Activated CD4-positive, alpha-beta T cell treated with anti-CD3 and anti-CD28 coated beads, Interleukin-2, amount 50 U/mL, for 48 hours (primary cell): ENCODE measurements at places on chromosomes 7 and 10.

GRCh38 chr10:35661236-35661635, 19.1 kb upstream of the FZD8 start:
- no peak for DNase-seq

- peak; percentile 15 for DNase-seq
These were observed 662 bp upstream of the PPIF start for GRCh38 chr10:79346388-79347225.

- no peak for DNase-seq
These were observed 42.2 kb upstream of the BHLHA15 start for GRCh38 chr7:98168904-98169621.

DNA sequence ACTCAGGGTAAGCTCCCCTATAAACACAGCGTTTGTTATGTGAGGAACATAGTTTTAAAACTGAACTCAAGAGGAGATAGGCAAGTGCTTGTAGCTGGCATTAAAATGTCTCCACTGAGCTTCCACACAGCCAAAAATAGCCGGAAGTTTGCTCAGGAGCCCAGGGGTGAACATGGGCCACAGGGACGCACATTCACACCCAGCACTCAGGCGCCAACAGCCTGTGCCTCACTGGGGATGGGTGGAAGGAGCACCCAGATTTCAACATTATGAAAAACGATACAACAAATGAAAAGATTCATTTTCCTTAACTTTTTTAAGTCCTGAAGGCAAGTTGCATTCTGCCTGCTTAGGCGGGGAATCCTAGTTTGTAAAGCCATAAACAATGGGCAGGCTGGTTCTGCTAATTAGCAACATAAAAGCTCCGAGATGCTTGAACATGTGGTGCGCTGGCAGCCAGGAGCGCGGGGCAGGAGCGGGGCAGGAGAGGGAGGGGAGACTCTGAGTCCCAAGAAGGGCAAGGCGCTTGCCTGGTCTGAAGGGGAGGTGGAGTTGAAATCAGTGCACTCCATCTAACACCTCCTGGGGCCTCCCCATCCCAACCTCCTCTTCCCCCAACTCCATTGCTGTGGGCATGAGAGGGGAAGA, 235.9 kb downstream of the COBL start:
- no peak for DNase-seq

- no peak for DNase-seq
These were observed 39.4 kb downstream of the KCTD7 start for GRCh38 chr7:66668112-66668511.

DNA sequence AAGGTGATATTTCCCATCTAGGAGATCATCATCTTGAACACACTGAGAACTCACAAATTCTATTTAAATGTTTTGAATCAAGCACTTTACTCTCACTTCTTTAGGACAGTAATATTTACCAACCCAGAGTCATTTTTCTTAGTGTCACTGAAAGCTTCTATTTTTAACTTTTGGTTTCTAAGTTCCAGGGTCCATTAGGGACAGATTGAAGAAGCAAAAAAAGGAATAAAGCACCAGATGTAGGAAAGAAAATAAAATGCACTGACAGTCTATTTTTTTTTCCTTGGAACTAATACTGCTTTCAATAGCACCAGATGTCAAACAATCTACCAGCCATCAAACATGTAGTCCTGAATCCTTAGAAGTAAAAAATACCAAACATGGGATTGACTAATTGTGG, 526.7 kb upstream of the LRRN3 start:
- DNase-seq = no peak

DNA sequence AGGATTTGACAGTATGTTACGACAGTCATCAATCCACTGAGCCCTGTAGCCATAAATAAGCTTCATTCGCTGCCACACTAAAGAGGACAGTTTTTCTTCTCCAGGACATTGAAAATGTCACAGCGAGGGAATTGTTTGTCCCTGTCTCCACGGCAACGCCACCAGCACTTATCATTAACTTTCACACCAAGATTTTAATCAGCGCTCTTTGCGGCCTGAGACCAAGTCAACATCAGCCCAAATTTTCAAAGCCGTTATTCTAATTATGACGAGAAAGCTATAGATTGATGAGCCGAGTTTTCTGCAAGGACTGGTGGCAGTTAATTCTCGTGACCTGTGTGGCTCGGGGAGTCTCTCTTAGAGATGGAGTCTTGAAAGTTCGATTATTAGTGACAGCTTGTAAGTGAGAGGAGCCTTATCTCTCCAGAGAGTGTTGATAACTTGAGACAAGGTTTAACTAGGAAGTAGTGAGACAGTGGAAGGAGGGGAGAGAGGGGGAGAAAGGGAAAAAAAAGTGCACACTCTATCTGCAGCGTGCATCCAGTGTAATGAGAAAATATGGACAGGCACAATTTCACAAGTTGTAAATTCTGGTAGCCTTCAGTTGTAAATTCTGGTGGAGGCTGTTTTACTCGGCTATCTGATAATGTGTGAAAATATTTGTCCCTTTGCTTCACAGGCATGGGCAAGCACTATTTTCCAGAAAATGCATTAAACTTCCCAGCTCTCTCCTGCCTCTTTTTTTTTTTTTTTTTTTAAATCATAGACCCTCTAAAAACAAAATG, 473.3 kb downstream of the LRMDA start:
- no peak for DNase-seq

DNA sequence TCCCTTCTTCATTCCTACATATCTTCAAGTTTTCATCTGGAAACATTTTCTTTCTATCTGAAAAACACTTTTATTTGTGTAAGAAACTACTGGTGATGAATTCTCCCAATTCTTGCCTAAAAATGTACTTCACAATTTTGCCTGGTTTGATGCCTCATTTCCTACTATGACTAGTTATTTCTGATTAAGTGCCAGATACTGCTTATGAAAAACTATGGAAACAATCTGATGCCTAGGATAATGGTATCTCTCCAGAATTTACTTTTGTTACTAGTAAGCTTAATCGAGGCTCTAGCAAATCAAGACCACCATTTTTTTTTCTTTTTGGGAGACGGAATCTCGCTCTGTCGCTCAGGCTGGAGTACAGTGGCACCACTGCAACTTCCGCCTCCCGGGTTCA, 31.3 kb downstream of the CACUL1 start:
- DNase-seq = no peak

- peak; percentile 40 for DNase-seq
These were observed at the start of gene FAM131B for GRCh38 chr7:143362131-143363015. TSS of gene FAM131B (minus strand) at chr7:143362713. CDS start at chr7:143362603, 110 bp downstream.

DNA sequence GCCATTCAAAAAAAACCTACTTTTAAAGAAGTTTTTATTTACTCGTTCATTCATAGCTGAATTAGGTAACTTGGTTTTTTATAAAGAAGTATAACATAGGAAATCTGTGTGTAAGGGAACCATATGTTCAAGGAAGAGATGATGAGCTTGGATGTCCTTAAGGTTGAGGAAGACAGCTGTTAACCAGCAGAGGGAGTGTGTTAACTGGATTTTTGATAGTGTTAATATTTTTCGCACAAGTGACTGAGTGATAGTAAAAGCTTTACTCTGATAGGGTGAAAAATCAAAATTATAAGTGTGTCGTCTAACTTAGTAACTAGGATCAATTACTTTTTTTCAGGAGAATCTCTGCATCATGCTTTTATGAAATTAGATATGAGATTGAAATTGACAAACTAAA, 134.7 kb downstream of the ARL5B start:
- DNase-seq = no peak

- no peak for DNase-seq
These were observed 136.2 kb upstream of the INSYN2A start for GRCh38 chr10:127332631-127333030.

- DNase-seq = no peak
These were observed 475.2 kb upstream of the CELF2 start for GRCh38 chr10:10542477-10542876.

DNA sequence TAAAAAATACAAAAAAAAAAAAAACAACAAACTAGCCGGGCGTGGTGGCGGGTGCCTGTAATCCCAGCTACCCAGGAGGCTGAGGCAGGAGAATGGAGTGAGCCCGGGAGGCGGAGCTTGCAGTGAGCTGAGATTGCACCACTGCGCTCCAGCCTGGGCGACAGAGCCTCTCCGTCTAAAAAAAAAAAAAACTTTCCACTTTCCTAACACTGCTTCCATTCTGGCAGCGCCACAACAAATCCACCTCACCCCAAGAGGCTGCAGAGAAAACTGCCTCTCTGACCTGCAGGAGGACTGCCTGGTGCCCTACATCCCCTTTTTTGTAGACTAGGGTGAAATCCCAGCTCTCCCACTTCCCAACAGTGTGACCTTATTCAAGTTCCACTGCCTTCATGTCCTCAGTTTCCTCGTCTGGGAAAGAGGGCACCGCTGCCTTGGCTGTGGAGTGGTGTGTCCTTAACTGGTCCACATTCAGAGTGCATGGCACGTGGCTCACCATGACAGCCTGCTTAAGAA, 2.6 kb upstream of the MBL2 start:
- no peak for DNase-seq

DNA sequence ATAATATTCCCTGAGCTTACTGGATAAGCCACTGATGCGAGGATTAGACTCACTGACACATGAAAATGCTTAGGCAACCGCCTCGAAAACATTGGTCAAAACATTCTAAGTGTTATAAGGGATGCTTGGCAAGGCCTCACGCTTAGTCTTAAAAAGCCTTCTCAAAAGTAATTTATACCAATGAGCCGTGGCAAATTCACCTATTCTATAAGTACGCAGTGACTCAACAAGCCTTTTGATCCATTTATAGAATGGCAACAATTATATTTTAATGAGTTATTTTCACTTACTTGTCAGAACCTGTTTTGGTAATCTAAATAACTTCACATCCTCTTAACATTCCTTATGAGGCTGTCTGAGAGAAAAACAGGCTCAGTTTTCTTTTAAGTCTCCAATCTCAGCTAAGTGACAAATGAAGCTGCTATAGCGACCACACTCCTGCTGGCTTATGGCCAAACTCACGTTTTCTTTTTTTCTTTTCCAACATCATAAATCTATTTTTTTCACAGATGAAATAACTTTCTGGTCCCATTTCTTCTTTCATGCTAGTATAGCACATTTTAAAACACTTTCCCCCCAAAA, 121.2 kb upstream of the AFAP1L2 start:
- no peak for DNase-seq

- DNase-seq = no peak
These were observed 4.9 kb upstream of the TOMM7 start for GRCh38 chr7:22827563-22827962.

- no peak for DNase-seq
These were observed 89.7 kb downstream of the AASS start for GRCh38 chr7:122054393-122054792.

DNA sequence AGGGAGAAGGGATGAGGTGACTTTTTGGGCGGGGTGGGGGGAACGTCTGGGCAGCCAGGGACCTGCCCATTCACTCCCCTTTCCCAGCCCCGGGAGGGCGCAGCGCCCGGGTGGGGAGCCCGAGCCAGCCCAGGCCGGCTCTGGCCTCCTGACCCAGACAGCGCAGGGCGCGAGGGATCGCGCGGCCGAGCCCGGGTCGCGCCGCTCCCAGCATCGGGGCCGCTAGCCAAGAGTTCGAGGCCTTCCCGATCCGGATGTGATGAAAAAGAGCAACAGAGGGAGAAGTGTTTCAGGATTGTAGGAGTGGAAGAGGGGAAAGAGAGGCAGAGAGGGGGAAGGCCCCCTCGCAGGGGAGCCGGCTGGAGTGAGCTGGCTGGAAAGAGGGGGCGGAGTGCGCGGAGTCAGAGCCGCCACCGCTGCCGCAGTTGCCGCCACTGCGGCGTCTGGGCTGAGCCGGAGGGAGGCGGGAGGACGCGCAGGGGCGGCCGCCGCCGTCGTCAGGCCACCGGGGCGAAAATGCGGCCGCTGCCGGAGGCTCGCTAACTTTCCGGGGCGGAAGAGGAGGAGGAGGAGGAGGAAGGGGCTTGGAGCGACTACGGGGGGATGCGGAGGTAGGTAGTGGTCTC, at the start of gene MDFIC:
MDFIC (plus strand) TSS at position 69 of the 626 bp plus-strand sequence. CDS start 940 bp downstream, outside the sequence.
- peak; percentile 74 for DNase-seq

DNA sequence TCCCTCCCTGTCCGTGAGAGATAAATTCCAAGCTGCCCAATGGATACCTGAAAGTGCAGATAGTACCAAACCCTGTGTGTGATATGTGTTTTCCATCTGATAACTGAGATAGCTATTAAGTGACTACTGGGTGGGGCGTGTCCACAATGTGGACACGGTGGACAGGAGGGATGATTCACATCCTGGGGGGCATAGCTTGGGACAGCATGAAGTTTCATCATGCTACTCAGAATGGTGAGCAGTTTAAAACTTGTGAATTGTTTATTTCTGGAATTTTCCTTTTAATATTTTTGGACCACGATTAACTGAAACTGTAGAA, 158.6 kb downstream of the CREB5 start:
- DNase-seq = no peak

- DNase-seq = no peak
These were observed 74.8 kb upstream of the RPA3 start for GRCh38 chr7:7793249-7793648.

GRCh38 chr10:37263304-37263703, 137.9 kb downstream of the ANKRD30A start:
- DNase-seq = no peak

DNA sequence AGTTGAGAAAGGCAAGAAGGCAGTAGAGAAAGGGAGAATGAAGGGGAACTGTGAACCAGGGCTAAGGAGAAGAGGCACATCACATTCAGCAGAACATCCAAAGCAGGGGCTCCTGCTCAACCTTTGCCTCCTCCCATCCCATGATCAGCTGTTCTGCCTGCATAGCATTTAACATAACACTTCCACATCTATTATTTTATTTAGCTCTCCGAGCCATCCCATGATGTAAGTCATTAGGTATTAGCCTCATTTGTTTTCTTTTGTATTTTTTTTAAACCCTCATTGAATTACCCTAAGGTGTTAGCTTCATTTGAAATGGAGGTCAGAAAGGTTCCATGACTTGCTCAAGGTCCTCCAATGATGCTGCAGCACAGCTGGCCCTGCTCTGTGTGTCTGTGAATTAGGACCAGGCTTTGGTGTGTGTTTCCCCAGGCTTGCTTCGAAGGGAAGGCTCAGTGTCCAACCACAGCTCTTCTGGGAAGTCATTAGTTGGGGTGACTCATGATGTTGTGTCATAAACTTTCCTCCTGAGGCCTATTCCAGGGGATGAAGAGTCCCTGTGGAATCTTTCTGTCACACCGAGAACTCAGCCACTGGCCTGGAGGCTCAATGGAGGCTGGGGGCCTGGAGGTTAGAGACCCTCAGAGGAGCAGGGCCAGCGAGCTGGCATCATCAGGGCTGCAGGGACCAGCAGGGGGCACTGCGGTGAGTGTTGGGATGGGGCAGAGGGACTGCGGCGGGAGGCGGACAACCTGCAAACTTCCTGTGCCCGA, 16.5 kb downstream of the NPFFR1 start:
- peak; percentile 19 for DNase-seq

- DNase-seq = no peak
These were observed 51.0 kb downstream of the ORC5 start for GRCh38 chr7:104156842-104157277.

GRCh38 chr10:62461120-62461519, 87.0 kb downstream of the ZNF365 start:
- DNase-seq = no peak

DNA sequence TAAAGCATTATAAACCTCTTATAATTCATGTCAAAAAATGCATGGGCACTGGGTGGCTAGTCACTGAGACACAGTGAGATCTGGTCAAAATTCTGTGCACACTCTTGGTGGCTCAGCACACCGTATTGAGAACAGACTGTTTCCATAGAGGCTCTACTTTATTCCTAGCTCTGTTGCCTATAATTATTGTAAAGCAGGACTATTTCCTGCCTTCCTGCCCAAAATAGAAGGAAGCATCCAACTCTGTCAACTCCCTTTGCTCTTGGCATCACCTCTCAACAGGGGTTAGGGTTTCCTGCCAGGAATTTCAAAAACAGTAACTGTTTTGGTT, 45.1 kb downstream of the PTN start:
- no peak for DNase-seq

GRCh38 chr10:19968745-19969144, 152.5 kb downstream of the PLXDC2 start:
- DNase-seq = no peak

GRCh38 chr10:2619472-2619871, 447.9 kb upstream of the PFKP start:
- no peak for DNase-seq
